ENCODE measurements at places on chromosomes 4 and X.

GRCh38 chrX:110167952-110168451 is 149.9 kb downstream of the AMMECR1 start:
- peak; percentile 32 for DNase-seq

- DNase-seq, result no peak
Measured at GRCh38 chrX:115018944-115019343, 1.5 kb upstream of the IL13RA2 start.

DNA sequence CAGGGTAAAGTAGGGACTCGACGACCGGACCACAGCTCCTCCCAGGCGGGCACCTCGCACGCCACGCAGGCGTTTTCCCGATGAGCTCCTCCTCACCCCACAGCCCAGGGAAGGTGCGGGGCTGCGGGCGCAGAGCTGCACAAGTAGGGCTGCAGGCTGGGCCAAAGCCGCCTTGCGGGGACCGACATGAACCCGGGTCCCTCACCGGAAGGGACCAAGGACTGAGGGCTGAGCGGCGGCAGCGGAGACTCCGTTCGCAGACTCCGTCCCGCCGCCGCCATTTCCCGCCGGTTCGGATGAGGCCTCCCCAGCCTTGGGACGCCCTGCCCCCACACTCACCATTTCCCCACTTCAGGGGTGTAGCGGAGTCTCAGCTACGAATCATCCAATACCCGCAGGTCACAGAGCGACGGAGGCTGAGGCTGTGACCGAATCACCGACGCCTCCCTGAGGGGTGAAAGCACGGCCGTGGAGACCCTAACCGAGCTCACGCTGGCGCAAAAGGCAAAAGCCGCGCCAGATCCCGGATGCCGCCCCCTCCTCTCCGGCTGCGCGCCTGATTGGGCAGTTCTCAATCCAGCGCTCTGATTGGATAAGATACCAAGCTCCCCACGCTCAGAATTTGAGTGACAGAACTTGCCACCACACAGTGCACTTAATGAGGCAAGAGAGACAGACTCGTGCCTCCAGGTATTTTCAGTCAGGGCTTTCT is at the start of gene ZNF732:
ZNF732 (minus strand) TSS at position 506 of the 712 bp plus-strand sequence; CDS start at position 342, 164 bp downstream.
- DNase-seq, result peak; percentile 95

- no peak for DNase-seq
Measured at GRCh38 chr4:26308568-26308967, 12.2 kb upstream of the RBPJ start.

- peak; percentile 71 for DNase-seq
Measured at GRCh38 chr4:71126719-71127118, 133.3 kb downstream of the DCK start.

GRCh38 chrX:68710870-68711576 is 63.6 kb downstream of the STARD8 start:
- peak; percentile 69 for DNase-seq

DNA sequence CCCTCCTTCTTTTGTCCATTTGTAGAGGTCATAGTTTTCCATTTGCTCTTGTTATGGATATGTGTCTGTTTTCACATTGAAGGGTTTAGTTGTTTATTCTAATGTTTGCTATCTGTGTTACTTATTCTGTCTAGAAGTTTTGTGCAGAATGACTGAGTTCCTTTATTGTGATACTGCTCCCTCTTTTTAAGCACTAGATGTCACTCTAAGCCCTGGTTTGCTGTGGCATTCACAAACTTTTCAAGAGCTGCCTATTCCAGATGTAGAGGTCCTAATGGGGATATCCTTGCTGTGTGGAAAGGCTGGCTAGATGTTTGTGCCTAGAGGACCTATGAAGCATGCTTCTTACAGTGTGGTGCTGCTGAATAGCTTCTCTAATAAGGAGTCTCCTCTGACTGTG is 338.6 kb downstream of the SPIN4 start:
- DNase-seq, result no peak

DNA sequence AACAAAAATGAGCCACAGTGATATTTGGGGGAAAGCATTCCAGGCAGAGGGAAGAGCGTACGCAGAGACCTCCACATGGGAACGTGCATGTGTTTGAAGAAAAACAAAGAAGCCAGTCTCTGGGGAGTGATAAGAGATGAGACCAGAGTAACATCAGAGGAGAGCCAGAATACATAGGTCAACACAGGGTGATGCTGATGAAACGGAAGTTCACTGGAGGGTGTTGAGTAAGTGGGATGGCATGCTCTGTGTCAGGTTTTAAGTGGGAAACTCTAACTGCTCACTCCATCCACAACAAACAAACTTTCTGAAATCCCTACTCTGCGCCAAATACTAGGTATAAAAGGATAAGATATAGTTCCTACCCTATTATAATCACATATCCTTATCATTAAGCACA is 110.0 kb downstream of the ARHGAP6 start:
- peak; percentile 52 for DNase-seq

DNA sequence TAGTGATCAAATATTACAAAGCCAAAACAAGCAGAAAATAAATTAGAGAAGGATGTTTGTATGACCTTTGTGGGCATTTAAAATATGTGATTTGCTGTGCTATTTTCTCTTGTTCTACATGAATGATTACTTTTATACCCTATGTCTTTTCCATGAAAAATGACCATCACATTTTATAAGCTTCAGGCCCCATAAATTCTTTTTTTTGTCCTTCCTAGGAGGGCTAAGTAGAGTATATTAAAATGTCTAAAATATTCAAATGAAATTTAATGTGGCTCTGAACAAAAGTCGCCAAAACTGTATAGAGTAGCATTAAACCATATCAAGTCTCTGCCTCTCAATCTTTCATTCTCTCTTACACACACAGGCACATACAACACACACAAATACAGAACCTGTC is 15.9 kb upstream of the EMCN start:
- DNase-seq, result no peak

DNA sequence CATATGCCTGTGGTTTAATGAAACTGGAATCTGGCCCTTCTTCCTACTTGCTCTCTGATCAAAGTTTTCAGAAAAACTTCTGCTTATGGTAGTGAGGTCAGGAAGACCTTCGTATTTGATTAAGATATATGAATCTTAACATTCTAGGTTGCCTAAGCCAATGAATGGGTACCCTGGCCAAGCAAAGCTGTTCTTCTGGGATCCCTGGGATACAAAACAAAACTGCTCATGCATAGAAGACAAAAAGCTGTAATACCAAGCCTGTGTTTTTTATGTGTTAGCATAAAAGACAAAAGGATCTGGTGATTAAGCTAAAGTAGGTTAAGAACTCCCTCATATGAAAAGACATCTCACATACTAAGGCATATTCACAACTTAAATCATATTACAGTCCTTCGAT is 21.6 kb downstream of the ANKRD17 start:
- no peak for DNase-seq

DNA sequence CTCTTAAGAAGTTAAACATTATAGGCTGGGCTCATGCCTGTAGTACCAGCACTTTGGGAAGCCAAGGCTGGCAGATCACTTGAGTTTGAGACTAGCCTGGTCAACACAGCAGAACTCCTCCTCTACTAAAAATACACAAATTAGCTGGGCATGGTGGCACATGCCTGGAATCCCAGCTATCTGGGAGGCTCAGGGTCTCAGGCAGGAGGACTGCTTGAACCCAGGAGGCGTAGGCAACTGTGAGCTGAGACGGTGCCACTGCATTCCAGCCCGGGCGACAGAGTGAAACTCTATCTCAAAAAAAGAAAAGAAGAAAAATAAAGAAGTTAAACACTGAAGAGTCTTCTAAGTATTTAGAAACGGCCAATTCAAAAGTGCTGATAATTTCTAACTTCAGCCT is 164.3 kb upstream of the GALNTL6 start:
- no peak for DNase-seq

GRCh38 chrX:104135677-104136076 is 21.1 kb downstream of the SLC25A53 start:
- no peak for DNase-seq

GRCh38 chrX:9899640-9900111 is 67.5 kb upstream of the CLDN34 start:
- no peak for DNase-seq
